ENCODE measurements at places on chromosomes 1 and 21.

GRCh38 chr21:27145134-27145798 is 178.4 kb upstream of the ADAMTS5 start:
- no peak for DNase-seq

DNA sequence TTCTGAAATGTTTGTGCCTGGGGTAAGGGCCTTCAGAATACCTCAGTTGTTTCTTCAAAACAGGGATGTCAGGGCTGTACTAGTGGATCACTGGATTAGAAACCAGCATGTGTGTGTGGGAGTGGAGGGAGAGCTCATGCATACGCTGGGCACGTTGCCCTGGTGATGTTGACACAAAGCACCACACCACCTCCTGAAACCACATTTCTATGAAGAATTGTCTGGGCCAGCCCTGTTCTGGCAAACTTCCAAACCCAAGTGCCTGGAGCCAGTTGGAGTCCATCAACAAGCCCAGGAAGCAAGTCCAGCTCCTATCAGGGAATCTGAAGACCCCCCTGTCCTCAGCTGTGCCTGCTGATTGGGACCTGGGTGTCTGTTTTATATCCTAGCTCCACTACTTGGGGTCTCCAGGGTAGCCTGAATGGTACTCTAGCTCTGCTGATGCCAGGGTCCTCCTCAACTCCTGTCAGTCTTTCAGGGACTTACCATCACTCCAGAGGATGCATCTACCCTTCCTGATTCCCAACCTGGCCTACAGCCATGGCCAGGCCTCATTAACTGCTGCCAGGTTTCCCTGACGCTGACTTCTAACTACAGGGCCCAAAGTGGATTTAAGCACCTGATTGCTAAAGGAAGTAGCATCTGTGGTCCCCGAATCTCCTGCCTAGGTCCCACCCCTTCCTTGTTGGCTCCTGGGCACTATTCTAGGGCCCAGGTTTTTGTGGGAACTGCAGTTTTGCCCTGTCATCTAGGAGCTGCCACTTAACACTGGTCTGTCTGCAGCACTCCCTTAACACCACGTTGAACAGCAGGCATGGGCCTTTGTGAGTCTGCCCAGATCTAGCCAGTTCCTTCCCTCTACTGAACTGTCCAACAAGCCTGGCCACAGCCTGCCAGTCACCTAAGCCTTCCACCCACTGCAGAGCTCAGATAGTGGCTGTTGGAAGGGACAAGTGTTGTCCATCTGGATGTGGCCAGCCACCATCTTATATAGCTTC is 45.5 kb downstream of the LPAR3 start:
- DNase-seq = peak; percentile 98

GRCh38 chr1:53046930-53047329 is 15.1 kb upstream of the PODN start:
- DNase-seq = peak; percentile 81

DNA sequence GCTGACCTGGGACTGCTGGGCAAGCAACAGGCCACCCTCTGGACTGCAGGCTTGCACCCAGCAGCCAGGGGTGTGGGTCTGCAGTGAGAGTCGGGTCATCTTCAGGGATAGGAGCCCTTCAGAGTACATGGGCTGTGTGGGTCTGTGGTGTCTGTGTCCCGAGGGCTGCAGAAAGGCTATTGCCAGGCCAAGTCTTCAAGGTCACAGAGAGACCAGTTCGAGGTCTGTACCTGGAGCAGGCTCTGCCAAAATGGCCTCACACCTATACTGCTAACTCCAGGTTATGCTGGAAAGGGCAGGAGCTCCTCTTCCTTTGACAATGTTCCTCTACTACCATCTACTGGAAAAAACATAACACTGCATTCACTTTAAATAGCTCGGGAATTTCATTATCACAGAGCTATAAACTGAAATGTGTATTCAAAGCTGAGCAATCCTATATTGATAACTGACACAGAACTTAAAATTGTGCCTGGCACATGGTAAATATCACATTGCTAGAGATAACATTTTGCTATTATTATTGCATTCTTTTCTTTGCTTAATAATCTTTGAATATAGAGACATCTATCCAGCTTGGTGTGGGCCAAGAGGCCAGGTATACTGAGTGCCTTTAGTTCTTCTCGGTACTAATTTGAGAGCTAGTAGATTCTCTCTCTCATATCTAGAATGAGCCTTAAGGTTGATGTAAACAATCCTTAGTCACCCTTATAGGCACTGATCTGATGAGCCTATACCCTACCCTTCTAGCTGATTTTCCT is 6.9 kb upstream of the DNAH14 start:
- peak; percentile 50 for DNase-seq

- no peak for DNase-seq
These were observed 3.2 kb upstream of the SRRM1 start for GRCh38 chr1:24639881-24640280.

DNA sequence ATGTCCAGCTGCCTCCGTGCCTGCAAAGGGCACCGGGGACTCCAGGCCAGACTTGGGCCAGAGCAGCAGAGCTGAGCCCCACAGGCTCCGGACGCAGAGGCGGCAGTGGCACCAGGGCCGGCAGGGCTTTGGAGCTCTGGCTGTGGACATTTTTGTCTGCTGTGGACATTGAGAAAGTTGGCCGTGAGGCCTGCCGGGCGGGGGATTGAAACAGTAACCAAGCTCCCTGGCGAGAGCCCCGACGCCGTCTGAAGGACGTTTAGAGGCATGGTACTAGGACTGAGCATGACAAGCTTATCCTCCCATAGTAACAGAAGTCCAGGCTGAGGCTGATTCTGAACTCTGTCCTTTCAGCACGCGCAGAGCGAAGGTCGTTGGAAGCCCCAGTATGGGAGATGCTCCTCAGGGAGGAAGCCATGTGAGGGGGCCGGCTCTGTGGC is 323.8 kb downstream of the AMY1C start:
- no peak for DNase-seq

- DNase-seq = peak; percentile 73
These were observed 44.7 kb upstream of the TENT5B start for GRCh38 chr1:27057389-27057788.

Data from COR-L47 (cell line).